ENCODE measurements at places on chromosomes 12 and 14.

GRCh38 chr12:80565271-80565670 is 121.2 kb downstream of the PTPRQ start:
- DNase-seq, result no peak

GRCh38 chr12:130013771-130014484 is 110.1 kb upstream of the TMEM132D start:
- DNase-seq, result peak; percentile 20

DNA sequence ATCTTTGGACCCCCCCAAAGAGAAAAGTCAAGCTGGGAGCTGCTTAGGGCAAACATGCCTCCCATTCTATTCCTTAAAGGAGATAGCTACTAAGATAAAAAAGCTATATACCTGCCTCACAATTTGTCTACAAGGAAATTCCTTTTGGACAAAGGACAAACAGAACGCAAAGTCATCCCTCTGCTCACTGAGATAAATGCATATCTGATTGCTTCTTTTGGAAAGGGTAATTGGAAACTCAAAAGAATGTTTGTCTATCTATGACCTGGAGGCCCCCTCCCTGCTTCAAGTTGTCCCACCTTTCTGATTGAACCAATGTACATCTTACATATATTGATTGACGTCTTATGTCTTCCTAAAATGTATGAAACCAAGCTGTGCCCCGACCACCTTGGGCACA is 80.9 kb upstream of the FUT8 start:
- no peak for DNase-seq

GRCh38 chr14:93914278-93914677 is 12.9 kb upstream of the FAM181A start:
- DNase-seq, result no peak

GRCh38 chr12:85669911-85670310 is 166.3 kb downstream of the RASSF9 start:
- no peak for DNase-seq

GRCh38 chr12:49904601-49905000 is 901 bp upstream of the FAIM2 start:
- no peak for DNase-seq

DNA sequence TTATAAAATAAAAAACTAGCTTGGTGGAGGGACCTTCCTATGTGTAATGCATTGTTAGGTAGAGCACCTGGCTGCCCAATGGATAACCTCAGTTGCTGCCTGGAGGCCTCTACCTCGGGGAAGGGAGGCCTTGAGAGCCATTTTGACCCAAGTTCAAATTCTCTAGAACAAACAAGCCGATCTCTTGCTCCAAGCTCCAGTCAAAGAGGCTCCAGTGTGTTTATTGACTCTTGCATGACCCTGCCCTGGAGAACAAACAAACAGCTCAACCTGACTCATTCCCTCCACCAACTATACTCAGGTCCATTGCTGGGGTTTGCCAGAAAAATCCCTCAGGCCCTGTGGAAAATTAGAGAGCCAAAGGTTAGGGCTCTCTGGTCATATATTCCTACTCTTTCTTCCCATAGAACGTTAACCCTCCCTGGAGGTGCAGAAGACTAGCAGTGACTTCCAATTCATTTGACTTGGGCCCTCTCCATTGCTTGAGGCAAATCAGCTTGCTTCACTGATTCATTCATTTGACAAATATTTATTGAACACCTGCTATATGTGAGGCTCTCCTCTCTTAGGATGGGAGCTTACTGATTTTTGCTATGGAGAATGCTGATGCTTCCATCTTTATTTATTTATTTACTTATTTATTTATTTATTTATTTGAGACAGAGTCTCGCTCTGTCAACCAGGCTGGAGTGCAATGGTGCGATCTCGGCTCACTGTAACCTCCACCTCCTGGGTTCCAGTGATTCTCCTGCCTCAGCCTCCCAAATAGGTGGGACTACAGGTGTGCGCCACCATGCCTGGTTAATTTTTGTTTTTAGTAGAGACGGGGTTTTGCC is 73.7 kb upstream of the CISTR start:
- DNase-seq, result no peak

DNA sequence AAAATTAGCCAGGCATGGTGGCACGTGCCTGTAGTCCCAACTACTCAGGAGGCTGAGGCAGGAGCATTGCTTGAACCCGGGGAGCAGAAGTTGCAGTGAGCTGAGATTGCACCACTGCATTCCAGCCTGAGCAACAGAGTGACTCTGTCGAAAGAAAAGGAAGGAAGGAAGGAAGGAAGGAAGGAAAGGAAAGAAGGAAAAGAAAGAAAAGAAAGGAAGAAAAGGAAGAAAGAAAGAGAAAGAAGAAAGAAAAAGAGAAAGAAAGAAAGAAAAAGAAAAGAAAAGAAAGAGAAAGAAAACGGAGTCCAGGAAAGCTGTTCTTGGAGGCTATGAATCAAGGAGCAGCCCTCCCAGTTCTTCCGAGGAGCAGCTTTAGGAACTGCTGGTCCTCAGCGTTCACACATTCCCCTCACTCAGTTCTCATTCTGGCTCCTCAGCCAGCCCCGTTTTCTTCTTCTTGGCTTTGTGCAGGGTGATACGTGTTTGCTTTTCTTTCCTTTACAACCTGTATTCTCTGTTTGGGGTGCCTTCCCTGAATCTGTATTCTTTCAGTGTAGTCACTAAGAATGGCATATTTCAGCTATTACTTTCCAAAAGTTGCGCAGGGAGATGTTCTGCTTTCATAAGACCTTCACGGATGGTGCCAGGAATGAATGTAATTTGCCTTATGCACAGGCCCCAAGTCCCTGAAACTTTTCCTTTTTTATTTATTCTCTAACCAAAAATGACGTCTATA is 12.2 kb downstream of the FBXL14 start:
- no peak for DNase-seq

DNA sequence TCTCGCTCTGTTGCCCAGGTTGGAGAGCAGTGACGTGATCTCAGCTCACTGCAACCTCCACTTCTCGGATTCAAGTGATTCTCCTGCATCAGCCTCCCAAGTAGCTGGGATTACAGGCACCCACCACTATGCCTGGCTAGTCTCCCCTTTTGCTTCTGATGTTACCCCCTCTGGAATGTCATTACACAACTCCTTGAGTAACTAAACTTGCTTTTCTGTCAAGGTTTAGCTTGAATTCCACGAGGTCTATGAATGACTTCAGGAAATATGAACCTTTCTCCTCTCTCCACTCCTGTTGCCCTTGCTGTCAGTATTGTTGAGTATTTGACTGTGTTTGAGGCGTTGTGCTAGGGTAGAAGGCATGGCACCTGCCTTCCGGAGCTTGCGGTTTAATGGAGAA is 16.8 kb upstream of the RTRAF start:
- DNase-seq, result no peak

- DNase-seq, result no peak
These were observed 80.6 kb downstream of the PIWIL1 start for GRCh38 chr12:130418251-130418650.

- no peak for DNase-seq
These were observed 1.1 kb upstream of the RBMS2 start for GRCh38 chr12:56520506-56520905.

DNA sequence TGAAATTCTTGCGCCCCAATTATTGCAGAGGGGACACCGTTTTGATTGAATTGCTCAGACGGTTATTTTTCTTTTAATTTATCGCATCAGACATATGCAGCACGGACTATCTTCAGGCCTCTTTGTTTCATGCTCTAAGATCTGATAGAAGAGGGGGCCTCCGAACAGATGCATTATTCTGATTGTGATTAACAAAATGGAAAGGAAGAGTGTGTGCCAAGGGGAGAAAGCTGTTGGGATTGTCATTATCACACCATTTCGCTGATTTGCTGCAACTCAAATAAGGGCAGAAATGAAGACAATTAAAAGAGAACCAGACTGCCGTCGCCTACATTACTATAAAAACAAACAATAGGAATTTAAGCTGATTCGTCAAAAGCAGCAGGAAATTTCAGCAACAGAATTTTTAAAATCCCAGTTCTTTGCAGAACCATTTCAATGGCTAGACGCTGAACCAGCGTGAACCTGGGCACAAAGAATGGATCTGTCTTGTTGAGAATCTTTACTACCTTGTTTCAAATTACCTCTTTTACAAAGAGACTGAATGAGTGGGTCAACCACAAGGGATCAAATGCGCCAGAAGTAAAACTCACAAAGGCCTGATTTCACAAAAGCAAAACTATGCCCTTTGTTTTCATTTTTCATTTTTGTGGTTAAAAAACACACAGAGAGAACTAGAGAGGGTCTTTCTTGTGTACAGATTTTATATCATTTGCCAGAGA is 30.6 kb downstream of the TMEM132D start:
- DNase-seq, result no peak

DNA sequence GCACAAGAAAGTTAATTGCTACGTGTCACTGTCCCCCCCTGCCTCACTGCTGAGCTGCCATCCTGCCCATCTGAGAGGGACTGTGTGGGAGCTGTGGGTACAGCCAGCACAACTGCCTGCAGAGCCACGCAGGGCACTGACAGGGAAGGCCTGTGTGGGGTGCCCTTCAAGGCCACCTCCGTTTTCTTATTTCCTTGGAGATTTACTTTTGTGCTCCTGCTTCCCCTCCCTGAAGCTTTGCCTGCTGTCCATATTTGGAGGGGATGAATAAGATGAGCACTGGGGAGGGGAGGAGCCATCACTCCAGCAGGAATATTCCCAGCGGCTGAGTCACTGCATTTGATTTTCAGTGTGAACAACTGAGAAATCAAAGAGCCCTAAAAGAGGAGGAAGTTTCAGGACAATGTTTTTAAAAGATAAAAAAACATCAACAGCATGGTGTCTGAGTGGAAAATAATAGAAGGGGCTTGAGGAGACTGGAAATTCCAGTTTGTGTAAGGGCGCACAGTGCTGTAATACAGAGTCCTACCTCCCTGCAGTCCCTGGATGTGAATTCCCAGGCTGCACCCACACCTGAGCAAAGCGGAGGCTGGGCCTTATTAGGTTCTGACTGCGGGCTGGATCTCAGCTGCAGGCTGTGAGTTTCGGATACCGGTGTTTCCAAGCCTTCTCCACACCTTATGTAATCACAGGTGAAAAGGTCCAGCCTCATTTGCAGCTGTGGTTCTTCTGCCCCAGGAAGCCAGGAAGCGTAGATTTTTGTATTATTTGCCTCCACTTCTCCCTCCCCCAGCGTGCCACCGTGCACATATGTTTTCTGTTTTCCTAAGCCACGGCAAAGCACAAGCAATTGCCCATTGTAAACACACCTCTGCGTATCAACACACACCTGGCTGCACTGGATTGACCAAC is 192.6 kb upstream of the BCL2L14 start:
- no peak for DNase-seq

DNA sequence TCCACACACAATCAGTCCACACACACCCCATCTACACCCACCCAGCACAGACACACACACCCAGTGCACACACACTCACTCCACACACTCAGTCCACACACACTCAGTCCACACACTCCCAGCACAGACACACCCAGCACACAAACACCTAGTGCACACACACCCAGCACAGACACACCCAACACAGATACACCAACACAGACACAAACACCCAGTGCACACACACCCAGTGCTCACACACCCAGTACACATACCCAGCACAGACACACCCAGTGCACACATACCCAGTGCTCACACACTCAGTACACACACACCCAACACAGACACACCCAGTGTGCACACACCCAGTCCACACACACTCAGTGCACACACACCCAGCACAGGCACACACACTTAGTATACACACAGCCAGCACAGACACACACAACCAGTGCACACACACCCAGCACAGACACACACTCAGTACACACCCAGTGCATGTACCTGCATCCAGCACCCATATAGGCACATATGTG is 63.8 kb downstream of the ADGRD1 start:
- DNase-seq, result no peak

- DNase-seq, result no peak
These were observed 199.6 kb upstream of the CNOT2 start for GRCh38 chr12:70043490-70044138.

DNA sequence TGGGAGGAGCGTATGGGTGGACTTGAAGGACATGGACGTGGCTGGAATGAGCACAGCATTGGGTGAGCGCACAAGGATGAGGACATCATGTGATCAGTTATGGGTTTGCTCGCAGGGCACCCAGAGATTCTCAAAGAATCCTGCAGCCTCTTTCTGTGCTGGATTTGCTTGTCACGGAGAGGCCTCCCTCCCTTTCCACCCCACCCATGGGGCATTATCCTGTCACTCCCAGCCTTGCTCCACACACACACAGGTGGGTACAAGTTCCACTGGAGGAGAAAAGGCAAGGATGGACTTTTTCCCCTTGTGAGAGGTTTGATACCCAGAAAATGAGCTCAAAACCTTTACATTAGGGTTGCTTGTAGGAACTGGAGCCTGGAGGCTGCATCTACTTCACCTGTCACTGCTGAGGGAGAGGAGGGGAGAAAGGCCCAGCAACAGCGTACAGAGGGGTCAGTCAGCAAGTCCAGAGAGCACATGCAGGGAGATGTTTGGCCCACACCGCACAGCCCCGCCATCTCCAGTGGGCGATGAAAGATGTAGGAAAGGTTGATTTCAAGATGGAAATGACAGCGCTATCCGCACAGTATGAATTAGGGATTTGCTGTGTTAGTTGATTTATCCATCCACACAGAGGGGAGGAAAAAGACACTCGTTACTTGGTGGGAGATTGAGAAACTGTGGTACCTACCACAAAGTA is 112.7 kb downstream of the GCH1 start:
- DNase-seq, result no peak

- no peak for DNase-seq
These were observed 117.7 kb downstream of the SOX5 start for GRCh38 chr12:23831739-23832138.

DNA sequence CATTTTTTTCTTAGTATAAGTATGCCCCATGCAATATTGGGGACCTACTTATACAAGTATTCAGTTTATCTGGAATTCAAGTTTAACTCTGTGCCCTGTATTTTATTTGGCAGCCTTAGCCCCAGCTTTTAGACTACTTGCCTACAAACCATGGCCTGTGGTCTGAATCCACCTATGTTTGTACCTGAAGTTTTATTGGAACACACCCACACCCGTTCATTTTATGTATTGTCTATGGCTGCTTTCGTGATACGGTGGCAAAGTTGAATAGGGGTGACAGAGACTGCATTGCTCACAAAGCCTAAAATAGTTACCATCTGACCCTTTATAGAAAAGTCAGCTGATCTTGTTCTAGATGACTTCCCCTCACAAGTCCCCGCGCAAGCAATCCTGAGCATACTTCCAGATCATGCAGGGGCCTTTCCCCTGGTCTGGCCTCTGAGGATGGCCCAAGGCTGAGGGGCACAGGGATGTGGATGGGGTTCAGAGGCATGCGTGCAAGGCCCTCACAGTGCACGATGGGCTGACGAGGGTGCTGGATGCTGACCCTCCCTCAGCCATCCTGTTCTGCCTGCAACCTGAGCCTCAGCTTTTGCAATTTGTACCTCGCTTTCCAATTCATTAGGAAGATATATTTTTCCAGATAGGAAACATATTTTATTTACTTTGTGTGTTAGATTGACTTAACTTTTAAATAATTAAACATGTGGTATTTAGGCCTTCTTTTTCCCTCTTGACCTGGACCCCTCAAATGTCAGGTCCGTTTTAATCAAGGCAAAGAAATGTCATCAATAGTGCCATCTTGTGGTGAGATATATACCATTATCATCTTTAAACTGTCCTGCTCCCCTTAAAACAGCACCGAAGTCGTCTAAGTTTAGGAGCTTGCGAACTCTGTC is 527.3 kb upstream of the CCDC196 start:
- no peak for DNase-seq

Measured in stimulated activated CD4-positive, alpha-beta T cell treated with anti-CD3 and anti-CD28 coated beads, Interleukin-1b, Interleukin-23, amount 100 ng/mL, for 24 hours (primary cell).